NCI-H2081 (cell line): ENCODE measurements at places on chromosomes 11 and 22.

- no peak for DNase-seq
Measured at GRCh38 chr22:39017596-39018365, 3.1 kb upstream of the APOBEC3D start.

DNA sequence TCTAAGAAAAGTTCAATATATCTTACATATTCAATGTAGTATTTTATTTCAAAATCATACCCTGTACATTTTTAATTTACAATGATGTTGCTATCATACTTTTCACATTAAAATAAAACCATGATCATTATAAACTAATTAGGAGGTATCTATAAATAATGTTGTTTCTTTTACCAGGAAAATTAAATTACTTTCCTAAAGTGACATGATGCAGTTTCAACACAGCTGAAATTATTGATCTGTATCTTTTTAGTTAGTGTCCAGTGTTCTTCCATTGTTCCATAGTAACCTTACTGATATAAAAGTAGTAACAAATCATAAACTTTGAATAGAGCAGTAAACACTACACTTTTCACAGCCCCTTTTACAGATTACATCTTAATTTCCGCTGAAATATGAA is 29.7 kb downstream of the GRIA4 start:
- no peak for DNase-seq

DNA sequence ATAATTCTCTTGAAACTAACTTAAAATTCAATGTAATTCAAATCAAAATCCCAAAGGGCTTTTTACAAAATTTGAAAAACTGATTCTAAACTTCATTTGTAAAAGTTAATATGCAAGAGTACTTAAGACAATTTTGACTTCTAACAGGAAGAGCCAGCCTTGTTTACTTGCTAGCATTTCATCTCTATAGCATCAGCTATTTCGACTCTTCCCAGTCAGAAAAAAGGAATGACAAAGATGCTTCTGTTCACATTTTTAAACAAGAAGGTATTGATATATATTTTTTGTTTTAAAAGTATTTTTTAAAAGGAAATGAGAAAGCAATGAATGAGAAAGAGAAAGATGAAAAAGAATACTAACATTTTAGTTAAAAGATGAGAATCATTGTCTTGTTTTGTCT is 16.4 kb downstream of the SLN start:
- no peak for DNase-seq

- DNase-seq, result no peak
Measured at GRCh38 chr22:19766511-19767426, 6.2 kb downstream of the TBX1 start.

DNA sequence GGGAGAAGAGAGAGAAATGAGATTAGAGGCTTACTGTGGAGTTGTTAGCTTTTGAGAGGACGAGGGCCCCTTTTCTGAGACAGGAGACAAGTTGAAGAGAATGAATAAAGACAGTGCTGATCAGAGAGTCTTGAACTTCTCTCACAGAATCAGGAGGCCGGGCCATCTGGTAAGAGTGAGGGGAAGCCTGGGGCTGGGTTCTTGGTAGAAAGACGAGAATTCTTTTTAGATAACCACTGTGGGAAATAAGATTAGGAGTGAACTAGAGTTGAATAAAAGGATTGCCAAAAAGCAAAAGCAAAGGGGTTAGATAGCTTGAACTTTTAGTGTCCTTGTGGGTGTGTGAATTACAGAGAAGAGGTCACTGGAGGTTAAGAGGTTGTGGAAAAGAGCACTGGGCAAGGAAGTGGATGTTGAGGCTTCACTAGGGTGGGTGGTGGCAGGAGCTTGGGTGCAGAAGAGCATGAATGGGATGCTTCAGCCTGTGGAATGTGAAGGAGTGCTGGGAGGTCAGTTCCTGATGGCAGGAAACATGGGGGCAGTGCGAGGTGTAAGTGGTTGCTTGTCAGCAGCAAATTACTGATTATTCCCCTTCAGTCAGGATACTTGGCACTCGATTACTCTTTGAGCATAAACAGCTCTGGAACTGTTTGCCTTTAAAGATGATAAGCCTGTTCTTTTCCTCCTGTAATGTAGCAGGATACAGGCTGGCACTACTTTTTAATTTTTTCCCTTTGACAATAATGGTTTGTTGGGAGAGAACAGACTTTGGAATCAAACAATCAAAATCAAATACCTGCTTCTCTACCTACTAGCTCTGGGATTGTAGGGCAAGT is 98.3 kb downstream of the ARHGAP42 start:
- no peak for DNase-seq

GRCh38 chr11:76723548-76723947 is 53.0 kb upstream of the LRRC32 start:
- no peak for DNase-seq

DNA sequence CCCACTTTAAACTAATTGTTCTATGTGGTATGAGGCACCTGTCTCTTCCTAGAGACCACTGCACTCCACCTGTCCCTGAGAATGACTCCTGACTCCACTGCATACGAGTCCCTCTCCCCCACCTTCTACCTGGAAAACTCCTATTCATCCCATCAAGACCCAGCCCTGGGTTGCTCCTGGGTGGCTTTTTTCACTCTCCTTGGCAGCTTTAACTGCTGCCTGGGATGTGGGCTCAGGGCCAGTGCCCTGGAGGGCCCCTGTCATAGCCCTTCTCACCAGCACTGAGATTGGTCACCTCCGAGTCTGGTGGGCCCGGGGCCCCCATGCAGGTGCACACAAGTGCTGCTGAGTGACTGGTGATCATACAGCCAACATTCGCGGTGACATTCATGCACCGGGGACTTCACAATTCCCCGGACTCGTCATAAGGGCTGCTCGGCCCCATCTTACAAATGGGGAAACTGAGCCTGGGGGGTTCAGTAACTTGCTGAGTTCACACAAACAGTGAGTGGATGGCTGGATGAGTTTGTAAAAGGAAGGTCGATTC is 25.9 kb upstream of the TOLLIP start:
- DNase-seq, result no peak
